ENCODE measurements at places on chromosomes 6 and 20. TPM values are rescaled to one million over a fixed set of nuclear protein-coding genes. Genes with fewer than 3 reads are reported as not detected.

SLC22A16 gene
- total RNA-seq, result not detected

SLC12A5 gene
- total RNA-seq, result 0.35 TPM

- DNase-seq, result no peak
Measured at GRCh38 chr6:145602726-145603326, 132.5 kb downstream of the EPM2A start.

CCN6 gene
- total RNA-seq, result not detected

CST5 gene
- not detected for total RNA-seq

DNA sequence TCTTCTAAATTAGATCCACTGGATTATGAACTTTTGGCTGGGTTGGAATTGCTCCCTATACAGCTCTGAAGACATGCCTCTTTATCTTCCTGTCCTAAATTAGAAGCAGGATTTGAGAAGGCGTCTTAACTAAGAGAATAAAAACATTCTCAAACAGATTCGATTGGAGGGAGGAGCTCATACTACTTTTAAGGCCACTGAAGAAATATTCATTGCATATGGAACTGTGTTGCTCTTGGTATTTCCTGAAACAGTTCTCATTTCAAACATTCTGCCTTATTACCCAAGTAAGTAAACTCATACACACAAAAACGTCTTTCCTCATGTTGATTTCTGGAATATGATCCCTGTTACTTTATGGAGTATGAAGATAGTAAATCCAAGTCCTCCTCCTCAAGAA lies 519.7 kb upstream of the CDH4 start:
- no peak for DNase-seq

DNA sequence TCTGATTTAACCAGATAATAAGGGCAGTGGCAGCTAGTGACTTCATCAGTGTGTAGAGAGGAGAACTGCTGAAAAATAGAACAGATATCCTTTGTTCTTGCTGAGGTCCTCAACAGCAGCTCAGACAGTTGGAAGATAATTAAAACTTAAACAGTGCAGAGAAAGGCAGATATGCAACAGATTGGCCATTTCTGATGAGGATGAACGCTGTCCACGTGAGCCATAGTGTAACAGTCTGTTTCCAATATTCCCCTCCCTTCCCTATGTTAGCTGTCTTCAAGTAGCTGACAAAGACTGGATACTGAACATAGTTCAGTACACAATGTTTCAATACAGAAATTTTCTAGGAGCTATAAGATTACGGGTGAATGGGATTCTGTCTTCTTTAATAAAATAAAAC lies 291.4 kb downstream of the BTBD9 start:
- no peak for DNase-seq

LY6G5C gene
- total RNA-seq, result not detected

- no peak for DNase-seq
Measured at GRCh38 chr20:1304710-1305515, 24.0 kb downstream of the SDCBP2 start.

- DNase-seq, result no peak
Measured at GRCh38 chr6:161961046-161961445, 687.2 kb upstream of the AGPAT4 start.

GRCh38 chr6:44381739-44382138 lies 5.8 kb upstream of the CDC5L start:
- no peak for DNase-seq

MANEA gene
- 14.6 TPM for total RNA-seq

DNA sequence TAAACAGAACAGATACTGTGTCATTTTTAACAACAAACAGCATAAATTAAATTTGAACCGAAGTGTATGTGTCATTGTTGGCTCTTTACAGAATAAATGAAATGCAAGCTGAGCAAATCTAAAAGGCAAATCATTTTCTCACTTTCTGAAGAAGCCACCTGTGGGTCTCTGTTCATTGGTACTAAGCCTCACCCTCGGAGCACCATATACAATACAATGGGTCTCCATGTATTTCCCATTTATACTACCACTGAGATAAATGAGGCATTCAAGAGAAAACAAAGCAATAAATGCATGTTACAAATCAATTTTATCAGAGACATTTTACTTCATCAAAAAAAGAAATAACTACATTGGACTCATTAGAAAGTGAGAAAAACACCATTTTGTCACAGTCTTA lies 38.9 kb upstream of the HIVEP1 start:
- no peak for DNase-seq

DNA sequence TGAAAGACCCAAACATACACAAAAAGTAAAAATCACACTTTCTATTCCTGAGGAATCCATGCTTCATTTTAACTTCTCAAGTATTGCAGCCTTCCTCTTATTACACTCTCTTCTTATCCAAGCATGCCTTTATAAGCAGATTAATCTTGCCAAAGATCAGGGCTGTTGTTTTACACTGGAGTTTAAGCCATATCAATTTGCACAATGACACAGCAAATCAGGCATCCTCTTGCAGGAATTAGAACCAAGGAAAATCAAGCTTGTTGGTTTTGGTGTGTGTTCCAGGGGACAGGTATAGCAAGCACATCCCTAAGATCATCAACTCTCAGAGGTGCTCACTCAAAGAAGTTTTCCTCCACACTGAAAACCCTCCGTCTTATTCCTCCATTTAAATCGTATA lies 69.5 kb downstream of the CYP39A1 start:
- no peak for DNase-seq

WFDC5 gene
- total RNA-seq, result not detected

- no peak for DNase-seq
Measured at GRCh38 chr20:20713244-20713765, 861 bp upstream of the RALGAPA2 start.

GRCh38 chr6:280775-281468 lies 11.4 kb upstream of the DUSP22 start:
- no peak for DNase-seq

PRR18 gene
- total RNA-seq, result 0.08 TPM

- no peak for DNase-seq
Measured at GRCh38 chr6:14258695-14259593, 141.4 kb downstream of the CD83 start.

DNA sequence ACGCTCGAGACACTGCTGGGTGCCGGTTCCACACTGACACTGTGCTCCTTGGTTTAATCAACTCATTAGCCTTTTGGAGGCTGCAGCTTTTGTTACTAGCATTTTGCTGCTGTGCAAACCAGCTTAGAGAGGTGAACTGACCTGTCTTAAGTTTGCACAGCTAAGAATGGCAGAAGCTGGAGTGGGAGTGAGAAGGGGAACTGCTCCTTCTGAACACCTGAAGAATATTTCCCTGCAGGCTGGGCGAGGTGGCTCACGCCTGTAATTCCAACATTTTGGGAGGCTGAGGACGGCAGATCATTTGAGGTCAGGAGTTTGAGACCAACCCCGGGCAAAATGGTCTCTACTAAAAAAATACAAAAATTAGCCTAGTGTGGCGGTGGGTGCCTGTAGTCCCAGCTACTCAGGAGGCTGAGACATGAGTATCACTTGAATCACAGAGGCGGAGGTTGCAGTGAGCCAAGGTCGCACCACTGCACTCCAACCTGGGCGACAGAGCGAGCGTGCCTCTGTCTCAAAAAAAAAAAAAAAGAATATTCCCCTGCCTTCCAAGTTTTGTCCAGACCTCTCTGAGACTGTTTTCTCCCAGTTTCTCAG lies 5.0 kb downstream of the CEBPB start:
- DNase-seq, result no peak

DNA sequence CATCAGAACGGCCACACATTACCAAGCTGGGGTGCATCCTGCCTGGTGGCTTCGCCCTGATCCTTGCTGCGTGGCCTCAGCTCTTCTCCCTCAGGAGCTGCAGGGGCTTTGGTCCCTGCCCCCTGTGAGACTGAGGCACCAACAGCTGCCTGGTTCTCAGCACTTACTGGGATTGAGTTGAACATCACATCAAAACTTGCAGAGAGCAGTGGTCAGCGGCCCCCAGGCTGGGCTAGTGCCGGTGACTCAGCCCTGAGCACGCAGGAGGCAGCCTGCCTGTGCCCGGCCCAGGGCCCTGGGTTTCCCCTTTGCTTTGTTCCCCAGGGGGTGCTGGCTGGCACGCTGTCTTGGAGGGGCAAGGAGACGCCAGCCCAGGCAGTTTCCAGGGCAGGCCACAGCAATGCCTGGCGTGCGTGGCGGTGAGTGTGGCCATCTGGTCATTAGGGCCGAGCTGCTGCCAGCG lies 63.3 kb downstream of the DLL1 start:
- DNase-seq, result no peak

- DNase-seq, result no peak
Measured at GRCh38 chr6:15200087-15200486, 45.8 kb upstream of the JARID2 start.

DNA sequence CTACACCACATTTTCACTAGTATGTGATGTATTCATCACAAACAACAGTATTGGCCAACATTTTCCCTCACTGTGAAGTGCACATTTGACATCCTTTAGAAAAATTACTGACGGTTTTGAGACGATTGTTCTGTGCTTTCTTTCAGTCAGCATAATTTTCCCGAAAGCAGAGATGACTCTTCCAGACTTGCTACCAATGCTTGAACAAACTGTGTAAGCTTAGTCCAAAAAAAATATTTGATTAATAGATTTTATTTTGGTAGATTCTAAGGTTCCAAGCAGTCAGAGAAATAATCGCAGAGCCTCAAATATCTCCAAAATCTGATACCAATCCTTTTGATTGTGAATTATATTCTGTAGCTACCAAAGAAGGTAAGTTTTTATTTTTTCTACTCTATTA lies 151.1 kb upstream of the ESR1 start:
- no peak for DNase-seq

- no peak for DNase-seq
Measured at GRCh38 chr6:5091210-5092069, 6.3 kb downstream of the PPP1R3G start.

DNA sequence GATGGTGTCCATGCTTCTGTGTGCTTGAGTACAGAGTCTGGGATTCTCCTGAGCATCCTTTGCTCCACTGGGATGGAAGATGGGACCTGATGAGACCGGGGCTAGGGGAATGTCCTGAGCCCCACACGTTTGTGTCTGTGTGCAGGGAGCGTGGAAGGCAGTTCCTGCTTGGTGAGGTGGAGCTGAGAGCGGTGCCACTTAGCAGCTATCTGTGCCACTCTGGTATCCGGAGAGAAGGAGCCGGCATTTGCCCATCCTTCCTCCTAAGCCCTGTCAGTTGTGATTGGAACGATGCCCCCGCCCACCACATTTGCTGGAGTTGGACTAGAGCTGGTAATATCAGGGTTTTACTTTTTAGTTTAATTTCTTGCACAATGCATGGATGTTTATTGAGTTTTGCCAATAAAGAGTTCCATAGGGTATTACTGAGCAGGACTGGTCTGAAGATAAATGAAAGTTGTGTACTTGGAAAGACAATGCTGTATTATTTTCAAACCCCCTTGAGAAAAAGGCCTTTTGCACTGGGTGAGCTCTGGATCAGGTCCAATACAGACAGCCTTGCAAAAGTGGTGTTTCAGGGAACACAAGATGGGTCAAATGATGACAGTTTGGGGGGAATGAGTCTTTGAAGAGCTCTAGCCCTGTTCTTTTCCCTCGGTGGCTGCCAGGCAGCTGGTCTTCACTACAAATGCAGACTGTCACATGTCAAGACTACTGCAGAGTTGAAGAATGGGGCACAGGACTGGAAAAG lies 130.8 kb downstream of the SYCP2 start:
- no peak for DNase-seq

- DNase-seq, result no peak
Measured at GRCh38 chr20:57941604-57942381, 232.0 kb upstream of the PMEPA1 start.

DNA sequence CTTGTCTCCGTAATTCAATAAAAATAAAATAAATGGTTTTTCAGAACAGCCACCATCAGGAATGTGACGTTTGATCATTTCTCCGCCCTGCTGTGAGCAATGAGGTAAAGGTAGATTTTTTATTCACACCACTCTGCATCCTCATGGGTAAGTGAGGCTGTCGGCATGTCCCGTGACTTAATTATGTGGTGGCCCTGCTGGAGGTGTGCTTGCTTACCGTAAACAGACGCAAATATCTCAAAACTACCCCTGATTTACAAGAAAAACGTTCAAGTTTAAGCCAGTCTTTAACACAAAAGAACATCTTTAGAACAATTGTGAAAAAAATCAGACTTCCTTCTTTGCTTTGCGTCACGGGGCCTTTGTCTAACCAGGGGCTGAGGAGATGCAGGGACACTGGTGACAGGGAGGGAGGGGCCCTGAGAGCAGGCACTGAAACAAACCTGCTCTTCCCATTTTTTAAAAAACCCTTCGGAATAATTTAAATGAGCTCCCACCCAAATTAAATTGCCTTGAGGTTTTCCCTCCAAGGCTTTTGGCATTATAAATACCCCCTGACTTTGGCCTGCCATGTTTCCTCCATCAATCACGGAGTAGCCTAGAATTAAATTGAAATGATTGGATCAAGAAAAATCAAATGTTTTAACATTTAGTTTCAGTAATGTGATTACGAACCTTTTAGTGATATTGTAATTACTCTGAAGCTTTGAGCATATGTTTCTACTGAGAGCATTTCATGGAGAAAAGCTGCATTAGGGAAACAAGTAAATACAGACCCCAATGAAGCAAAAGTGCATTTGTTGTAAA lies 13.4 kb downstream of the PRKN start:
- peak; percentile 21 for DNase-seq

DNA sequence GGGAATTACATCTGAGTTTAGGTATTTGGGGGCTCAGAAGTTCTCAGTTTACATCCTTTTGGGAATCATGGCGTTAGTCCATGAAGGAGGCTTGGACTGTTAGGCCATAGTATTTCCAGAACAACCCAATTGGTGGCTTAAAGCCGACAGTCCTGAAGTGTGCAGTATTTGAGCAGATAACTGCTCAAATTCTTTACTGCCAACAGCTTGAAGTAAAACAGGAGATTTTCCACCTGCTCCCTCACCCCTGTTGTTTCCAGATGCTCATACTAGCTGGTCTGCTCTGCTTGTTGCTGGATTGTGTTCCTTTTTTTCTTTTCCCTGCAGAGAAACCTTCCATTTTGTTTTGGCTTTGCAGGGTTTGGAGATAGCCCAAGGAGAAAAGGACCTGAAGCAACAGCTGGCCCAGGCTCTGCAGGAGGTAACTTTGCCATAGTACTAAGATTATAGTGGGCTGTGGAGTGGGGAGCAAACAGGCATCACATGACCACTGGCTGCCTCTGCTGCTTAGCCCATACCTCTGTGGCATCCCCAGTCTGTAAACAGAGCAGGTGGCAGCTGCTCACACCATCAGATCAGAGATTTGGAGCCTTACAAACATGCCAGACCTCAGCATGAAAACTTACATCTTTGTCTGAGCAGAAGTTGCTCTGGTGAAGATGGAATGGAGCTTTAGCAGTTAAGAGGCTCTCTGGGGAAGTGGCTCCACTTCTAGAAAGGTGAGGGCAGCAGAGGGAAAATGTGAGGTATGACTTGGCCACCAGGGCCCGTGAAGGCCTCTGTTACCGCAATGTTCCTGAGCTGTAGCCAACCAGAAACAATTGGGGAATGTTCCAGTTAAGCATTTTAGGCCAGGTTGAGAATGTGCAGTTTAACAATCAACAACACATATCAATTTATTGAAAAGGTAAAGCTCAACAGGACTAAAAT lies 17.6 kb downstream of the RNF8 start:
- no peak for DNase-seq
